ENCODE measurements at places on chromosomes 5 and 9.

GRCh38 chr9:6929441-6930215 lies 171.9 kb downstream of the KDM4C start:
- DNase-seq, result peak; percentile 20

GRCh38 chr5:40746703-40747102 lies 9.1 kb downstream of the TTC33 start:
- DNase-seq, result no peak

- no peak for DNase-seq
Observed at GRCh38 chr5:68749631-68750030, 344.2 kb upstream of the SLC30A5 start.

DNA sequence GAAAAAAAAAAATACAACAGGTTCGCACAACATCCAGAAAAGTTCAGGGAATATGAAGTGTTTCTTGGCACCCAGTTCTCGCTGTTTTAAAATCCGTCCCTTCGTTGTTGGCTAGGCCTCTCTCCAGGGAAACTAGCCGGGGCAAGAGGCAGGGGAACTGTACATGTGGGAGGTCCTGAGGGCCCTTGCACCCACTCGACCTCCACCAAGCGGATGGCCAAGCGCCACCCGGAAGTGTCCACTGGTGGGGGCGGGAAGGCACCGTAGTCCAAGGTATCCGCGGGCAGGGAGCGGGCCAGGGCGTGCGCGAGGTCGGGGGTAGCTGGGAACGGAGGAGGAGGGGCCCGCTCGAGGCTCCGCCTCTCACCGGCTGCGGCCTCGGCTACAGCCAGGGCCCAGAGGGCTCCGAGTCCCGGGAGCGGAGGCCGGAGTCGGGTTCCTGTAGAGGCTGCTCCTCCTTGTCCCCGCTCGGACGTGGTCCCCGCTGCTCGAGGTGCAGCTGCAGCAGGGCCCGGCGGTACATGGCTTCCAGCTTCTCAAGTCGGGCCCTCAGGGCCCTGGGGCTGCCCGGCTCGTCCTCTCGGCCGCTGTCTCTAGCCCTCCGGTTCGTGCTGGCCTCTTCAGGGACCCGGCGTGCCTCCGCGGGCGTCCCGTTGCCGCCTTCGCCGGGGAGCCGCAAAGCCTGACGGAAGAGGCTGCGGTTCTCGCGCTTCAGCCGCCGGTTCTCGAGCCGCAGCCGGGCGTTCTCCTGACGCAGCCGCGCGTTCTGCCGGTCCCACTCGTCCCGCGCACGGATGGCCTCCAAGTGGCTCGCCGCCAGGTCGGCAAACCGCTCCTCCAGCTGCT lies 720 bp downstream of the TUSC1 start:
- DNase-seq, result peak; percentile 39

DNA sequence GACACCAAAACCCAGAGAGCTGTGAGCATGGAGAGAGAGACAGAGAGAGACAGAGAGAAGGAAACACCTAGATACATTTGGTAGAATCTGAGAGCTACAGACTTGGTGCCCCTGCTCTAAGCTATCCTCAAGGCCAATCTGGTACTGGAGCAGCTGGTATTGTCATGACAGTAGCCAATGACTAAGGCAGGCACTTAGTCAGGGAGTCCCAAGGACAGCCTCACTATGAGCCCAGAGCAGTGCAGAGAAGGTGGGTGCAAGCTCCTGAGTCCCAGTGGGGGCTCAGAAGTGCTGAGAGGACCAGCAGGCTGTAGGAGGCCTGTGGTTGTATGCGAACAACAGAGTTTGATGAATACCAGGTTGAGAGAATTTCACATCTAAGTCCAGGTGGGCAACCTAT lies 300.4 kb upstream of the ZNF608 start:
- DNase-seq, result no peak

- DNase-seq, result no peak
Observed at GRCh38 chr5:134549714-134550113, 24.2 kb downstream of the JADE2 start.

- no peak for DNase-seq
Observed at GRCh38 chr9:92492781-92493401, 10.6 kb upstream of the ASPN start.

- DNase-seq, result no peak
Observed at GRCh38 chr9:98806394-98807035, 955 bp upstream of the GALNT12 start.

DNA sequence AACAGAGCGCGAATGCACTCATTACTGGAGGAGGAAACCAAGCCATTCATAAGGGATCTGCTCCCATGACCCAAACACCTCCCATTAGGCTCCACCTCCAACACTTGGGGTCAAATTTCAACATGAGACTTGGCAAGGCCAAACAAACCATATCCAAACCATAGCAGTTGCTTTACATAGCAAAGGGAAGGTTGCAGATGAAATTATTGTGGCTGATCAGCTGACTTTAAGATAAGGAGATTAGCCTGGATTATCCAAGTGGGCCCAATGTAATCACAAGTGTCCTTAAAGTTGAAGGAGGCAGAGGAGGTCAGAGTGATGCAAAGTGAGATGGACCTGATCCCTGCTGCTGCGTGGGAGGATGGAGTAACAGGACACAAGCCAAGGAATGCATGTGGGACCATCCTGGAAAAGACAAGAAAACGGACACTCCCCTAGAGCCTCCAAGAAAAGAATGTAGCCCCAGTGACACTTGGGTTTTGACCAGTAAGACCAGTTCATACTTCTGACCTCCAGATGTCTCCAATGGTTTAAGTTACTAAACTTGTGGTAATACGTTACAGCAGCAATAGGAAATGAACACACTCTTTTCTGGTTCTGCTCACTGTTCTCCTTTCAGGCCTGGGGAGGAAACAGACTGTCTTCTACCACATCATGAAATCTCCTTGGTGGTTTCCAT lies 167.3 kb downstream of the GNAQ start:
- peak; percentile 20 for DNase-seq

DNA sequence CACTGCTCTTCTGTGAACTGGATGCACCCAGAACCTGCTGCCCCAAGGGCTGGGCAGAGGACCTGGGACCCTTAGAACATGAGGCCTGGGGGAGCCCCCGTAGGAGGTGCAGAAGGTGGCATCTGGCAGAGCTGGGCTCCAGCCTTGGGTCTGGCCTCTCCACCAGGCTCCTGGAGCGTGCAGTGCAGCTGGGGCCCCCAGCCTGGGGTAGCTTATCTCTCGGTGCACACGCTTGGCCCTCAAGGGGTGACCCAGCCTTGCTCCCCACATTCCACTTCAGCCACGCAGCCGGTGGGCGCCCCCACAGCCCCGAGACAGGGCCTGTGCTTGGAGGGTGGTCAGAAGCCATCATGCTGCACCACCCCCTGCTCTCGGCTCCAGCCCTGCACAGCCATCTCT lies 5.6 kb upstream of the NR5A1 start:
- DNase-seq, result no peak

- no peak for DNase-seq
Observed at GRCh38 chr5:114305402-114306207, 56.3 kb upstream of the KCNN2 start.

- no peak for DNase-seq
Observed at GRCh38 chr9:119736491-119737454, 367.5 kb upstream of the BRINP1 start.

- no peak for DNase-seq
Observed at GRCh38 chr5:54876556-54876955, 108.8 kb downstream of the ESM1 start.

- no peak for DNase-seq
Observed at GRCh38 chr5:158422653-158423515, 563.9 kb upstream of the CLINT1 start.

DNA sequence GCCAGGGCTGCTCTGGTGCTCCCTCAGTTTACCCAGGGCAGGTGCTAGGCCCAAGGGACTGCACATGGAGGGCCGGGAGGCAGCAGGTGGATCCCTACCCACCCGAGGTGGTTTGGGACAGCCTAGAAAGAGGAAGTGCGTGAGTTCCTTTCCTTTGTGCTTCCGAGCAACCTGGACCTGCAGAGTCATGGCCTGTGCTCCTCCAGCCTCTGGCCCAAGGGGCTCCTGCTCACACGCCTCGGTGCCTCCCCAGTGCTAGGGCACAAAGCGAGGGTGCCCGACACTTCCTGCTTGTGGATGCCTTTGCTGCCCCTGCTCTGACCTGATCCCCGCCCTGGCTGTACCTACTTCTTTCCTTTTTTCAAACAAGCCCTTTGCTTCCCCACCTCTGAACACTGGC lies 79.3 kb downstream of the RXRA start:
- no peak for DNase-seq

DNA sequence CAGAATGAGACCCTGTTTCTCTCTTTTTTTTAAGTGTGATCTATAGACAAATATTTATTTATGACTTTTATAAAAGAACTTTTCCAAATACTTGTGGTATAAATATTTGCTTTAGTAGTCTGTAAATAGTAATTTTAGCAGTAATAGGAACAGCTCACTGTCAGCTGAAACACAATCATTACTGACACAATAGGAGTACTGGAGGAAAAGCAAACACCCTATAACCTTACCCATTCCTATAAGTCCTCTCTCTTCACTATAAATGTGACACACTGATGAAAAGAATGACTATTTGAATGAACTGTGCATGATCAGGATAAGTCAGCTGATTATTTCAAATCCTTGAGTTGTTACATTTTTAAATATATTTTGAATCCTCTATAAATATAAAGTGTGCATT lies 72.4 kb downstream of the CDH12 start:
- no peak for DNase-seq

DNA sequence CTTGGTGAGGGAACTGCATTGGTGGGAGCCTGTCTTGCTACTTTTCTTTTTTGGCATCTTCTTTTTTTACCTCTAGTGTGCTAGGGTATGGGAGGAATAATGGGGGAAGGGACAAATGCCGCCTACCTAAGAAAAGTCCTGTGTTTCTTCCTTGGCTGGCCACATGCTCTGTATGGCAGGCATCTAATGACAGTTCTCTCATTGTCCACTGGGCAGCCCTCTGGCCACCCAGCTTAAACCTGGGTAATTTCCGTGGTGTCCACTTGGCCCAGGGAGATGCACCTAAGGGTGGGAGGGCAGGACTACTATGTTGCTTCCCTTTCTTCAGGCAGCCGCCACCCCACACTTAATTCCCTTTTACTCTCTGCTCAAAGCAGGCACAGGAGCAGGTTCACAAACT lies 173.1 kb downstream of the YTHDC2 start:
- DNase-seq, result no peak

- DNase-seq, result no peak
Observed at GRCh38 chr9:12719431-12719830, 26.2 kb downstream of the TYRP1 start.

- no peak for DNase-seq
Observed at GRCh38 chr5:4230471-4230785, 634.8 kb downstream of the IRX1 start.

- no peak for DNase-seq
Observed at GRCh38 chr5:134463991-134464760, 52.5 kb upstream of the CDKN2AIPNL start.

GRCh38 chr5:56270058-56270457 lies 36.9 kb upstream of the ANKRD55 start:
- no peak for DNase-seq

All from hematopoietic multipotent progenitor cell treated with erythropoietin and hydrocortisone succinate and interleukin-3 and kit ligand, for 17 days (in vitro differentiated cells).